ENCODE measurements at places on chromosomes 4 and X. TPM values are rescaled to one million over a fixed set of nuclear protein-coding genes. Genes with fewer than 3 reads are reported as not detected.

Gene EXOC1L
- total RNA-seq = not detected

Gene GC
- total RNA-seq = not detected

Gene NEUROG2
- total RNA-seq = not detected

Gene DUSP21
- not detected for total RNA-seq

Gene BEX2
- 4.8 TPM for total RNA-seq

Gene BEX1
- 1.1 TPM for total RNA-seq
